Osteoblast (primary cell): ENCODE measurements at places on chromosomes 6 and 20. TPM values are rescaled to one million over a fixed set of nuclear protein-coding genes. Genes with fewer than 3 reads are reported as not detected.

CST3 gene
- 169 and 229 TPM in 2 replicates for total RNA-seq

FOXS1 gene
- under 0.01 and 0.36 TPM in 2 replicates for total RNA-seq

PGBD1 gene
- total RNA-seq, result 6.2 and 8.0 TPM in 2 replicates

BCLAF1 gene
- total RNA-seq, result 124 and 128 TPM in 2 replicates

DNA sequence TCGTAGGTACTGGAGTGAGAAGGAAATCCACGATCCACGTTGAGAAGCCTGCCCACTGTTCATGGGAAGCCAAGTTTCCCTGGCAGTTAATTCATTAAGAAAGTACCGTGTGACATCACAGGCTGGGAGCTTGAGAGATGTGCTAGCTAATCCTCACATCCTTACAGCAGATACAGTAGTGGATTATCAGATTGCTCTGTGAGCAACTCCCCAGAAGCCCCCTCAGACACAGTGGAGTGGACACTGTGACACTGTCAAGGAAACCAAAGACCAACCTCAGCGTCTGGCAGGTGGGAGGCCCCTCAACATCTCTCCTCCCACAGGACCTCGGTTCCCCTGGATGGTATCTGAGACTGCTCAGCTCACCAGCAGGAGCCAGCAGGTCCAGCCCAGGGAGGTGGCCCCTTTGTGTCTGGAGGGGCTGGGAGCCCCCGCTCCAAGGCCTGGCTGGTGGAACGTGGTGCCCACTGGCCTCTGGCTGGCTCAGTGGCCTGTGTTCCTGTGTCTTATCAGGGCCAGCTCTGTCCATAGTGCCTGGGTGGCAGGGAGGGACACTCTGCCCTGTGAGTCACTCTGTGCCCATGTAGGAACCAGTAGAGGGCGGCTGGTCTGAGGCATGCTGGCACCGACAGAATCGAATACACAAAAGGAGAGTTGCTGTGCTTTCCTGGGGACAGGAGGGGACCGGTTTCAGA is 7.2 kb downstream of the PYGB start:
- DNase-seq, result peak; percentile 80

- no peak for DNase-seq
Observed at GRCh38 chr20:55569084-55569483, 436.2 kb downstream of the CBLN4 start.

AVP gene
- total RNA-seq, result not detected in 2 replicates

- no peak for DNase-seq
Observed at GRCh38 chr20:3521852-3522740, 51.3 kb downstream of the ATRN start.

- peak; percentile 32 for DNase-seq
Observed at GRCh38 chr6:150813319-150813992, 52.0 kb upstream of the MTHFD1L start.

GRCh38 chr6:16519265-16520242 is 241.7 kb downstream of the ATXN1 start:
- DNase-seq, result no peak

- DNase-seq, result peak; percentile 85
Observed at GRCh38 chr20:63191400-63191799, 24.5 kb downstream of the YTHDF1 start.

DNA sequence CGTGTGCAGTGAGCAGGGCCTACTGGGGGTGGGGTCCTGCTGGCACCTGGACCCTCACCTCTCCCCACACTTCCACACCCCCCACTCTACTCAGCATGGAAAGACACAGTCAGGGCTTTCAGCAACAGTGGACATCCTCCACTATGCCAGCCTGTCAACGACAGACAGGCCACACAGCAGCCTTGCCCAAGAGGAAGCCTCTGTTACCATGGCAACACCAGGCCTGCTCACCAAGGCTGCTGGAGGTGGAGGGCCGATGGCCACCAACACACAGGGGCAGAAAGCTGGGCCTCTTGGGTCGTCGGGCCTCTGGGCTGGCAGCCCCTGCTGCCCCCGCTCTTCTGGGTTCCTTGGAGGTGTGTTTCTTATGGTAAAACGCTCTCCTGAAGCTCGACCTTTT is 13.6 kb downstream of the BNIP5 start:
- DNase-seq, result no peak

DNA sequence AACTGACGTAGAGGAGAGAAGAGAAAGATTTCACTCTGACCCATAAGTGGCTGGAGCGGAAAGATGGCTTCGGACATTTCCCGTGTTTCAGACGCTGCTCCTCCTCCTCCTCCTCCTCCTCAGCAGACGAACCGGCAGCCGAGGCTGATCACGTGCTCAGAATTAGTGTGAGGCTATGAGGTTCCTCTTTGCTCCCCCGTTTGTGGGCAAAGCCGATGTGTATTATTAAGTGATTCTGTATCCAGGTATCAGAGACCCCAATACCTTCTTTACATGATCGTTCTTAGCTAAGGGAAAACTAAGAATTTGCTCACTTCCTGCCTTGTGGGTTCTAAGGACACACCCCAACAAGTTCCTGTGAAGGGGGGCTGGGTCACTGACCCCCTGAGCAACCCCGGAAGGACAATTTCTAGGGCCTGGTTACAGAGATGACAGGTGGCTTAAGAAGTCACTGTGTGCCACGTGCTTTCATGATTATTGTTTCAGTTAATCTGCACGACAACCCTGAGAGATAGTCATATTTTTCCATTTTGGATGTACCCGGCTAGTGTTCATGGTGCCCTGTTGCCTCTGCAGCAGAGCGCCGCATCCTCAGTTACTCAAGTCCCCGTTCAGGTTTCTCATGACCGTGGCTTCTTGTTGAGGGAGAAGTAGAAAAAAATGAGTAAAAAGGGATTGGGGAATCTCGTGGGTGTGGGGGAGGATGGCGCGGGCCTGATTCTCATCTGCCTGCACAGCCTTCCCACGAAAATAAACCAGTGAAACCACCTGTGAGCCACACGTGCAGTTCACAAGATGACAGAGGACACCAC is 671.8 kb downstream of the QKI start:
- no peak for DNase-seq

TAGAP gene
- not detected in 2 replicates for total RNA-seq

GRCh38 chr20:19301843-19302242 is 89.4 kb downstream of the SLC24A3 start:
- no peak for DNase-seq

PDE10A gene
- 3.3 and 3.5 TPM in 2 replicates for total RNA-seq

- peak; percentile 95 for DNase-seq
Observed at GRCh38 chr6:33609528-33609927, 11.6 kb upstream of the ITPR3 start.

DNA sequence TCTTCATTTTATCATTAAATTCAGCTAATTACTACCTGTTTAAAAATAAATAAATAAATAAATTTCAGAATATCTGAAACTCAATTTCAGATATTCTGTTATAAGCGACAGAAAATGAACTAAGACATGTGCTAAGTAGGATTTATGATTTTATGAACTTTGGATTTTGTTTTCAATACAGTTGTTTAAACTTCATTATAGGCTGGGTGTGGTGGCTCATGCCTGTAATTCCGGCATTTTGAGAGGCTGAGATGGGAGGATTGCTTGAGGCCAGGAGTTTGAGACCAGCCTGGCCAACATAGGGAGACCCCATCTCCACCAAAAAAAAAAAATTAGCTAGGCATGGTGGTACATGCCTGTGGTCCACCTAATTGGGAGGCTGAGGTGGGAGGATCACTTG is 36.0 kb downstream of the AFG1L start:
- DNase-seq, result no peak

GRCh38 chr6:37988696-37989095 is 169.2 kb downstream of the ZFAND3 start:
- DNase-seq, result no peak

- peak; percentile 65 for DNase-seq
Observed at GRCh38 chr20:59765599-59766177, 161.3 kb downstream of the PHACTR3 start.

FAM83C gene
- total RNA-seq, result not detected in 2 replicates

GPR63 gene
- under 0.01 TPM in 2 replicates for total RNA-seq

- DNase-seq, result peak; percentile 84
Observed at GRCh38 chr20:61804752-61805295, 260.9 kb downstream of the TAF4 start.

SNAP25 gene
- 1.8 TPM in 2 replicates for total RNA-seq

GRCh38 chr6:132070356-132070755 is 119.2 kb upstream of the CCN2 start:
- no peak for DNase-seq

- DNase-seq, result no peak
Observed at GRCh38 chr6:142485256-142485655, 183.4 kb downstream of the ADGRG6 start.

- DNase-seq, result no peak
Observed at GRCh38 chr20:19868441-19868840, 110.4 kb downstream of the RIN2 start.

DNA sequence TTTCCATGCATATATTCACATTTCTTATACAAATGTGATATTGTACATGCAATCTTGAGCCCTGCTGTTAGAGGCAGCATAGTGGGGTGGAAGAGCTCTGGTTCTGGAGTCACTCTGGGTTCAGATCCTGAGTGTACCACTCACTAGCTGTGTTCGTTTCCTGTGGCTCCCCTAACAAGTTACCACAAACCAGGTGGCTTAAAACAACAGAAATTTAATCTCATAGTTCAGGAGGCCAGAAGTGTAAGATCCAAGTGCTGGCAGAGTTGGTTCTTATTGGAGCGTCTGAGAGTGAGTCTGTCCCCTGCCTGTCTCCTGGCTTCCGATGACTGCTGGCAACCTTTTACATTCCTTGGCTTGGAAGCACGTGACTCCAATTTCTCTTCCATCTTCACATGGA is 115.6 kb downstream of the MAP3K7 start:
- no peak for DNase-seq

SAMD10 gene
- total RNA-seq, result 0.59 and 1.4 TPM in 2 replicates

DNA sequence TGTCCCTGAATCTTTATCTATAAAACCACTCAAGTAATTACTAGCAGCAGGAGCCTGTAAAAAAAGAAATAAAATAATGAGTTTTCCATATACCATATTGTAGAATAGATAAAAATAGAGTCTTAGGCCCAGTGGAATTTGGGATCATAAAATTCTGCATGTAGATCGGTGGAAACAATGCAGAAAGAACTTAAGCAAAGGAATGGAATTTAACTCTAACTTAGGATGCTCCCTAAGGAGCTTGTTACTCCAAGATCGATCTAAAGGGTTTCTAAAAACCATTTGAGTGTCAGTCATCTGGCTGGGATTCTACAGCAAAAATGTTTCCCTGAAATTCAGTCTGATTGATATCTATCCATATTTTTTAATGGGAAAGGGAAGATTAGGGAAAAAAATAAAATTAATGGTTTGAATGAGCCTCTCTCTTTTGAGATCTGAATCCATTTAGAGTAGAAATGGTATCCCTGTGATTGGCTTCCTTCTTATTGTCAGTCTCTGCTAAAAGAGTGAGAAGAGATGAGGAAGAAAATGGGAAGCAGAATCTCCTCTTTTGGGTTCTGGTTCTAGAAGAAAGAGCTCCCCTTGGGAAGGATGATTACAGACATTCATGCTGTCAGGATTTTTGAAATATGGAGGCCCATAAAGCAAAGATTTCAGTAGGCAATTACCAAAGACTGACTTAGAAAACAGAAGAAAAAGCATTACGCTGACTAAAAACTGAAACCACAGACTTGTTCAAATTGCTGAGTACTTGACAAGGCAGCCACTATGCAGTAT is 564.3 kb upstream of the MARCKS start:
- DNase-seq, result no peak

GRCh38 chr6:139776041-139776440 is 401.6 kb upstream of the CITED2 start:
- no peak for DNase-seq

- no peak for DNase-seq
Observed at GRCh38 chr6:27768556-27768955, 143.6 kb downstream of the OR2B2 start.

GRCh38 chr20:5150226-5151076 is 23.6 kb downstream of the CDS2 start:
- peak; percentile 81 for DNase-seq

DNA sequence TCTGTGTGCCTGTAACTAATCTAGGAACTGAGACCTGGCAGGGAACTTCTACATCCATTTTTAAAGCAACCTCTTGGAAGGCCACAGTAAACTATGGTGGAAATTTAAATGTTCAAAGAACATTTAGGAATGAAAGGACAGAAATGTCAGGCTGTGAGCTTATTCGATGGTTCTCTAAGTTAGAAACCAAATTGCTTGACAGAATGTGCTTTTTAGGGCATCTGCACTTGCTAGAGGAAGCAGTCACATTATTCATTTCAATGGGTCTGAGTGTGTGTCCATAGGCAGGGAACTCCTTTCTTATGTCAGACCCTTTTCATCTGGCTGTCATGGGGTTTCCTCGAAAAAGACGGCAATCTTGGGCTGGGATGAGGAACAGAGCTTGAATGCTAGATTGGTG is 84.4 kb downstream of the PPP1R14C start:
- no peak for DNase-seq

TRIM38 gene
- 13.0 and 13.3 TPM in 2 replicates for total RNA-seq

AARS2 gene
- 6.2 and 6.5 TPM in 2 replicates for total RNA-seq

TINAG gene
- not detected in 2 replicates for total RNA-seq

SLC17A3 gene
- not detected in 2 replicates for total RNA-seq

GRCh38 chr6:52975580-52975979 is 19.5 kb downstream of the GSTA4 start:
- DNase-seq, result no peak

PKHD1 gene
- total RNA-seq, result not detected in 2 replicates

GRCh38 chr6:107185391-107185970 is 70.2 kb upstream of the BEND3 start:
- DNase-seq, result peak; percentile 41

DNA sequence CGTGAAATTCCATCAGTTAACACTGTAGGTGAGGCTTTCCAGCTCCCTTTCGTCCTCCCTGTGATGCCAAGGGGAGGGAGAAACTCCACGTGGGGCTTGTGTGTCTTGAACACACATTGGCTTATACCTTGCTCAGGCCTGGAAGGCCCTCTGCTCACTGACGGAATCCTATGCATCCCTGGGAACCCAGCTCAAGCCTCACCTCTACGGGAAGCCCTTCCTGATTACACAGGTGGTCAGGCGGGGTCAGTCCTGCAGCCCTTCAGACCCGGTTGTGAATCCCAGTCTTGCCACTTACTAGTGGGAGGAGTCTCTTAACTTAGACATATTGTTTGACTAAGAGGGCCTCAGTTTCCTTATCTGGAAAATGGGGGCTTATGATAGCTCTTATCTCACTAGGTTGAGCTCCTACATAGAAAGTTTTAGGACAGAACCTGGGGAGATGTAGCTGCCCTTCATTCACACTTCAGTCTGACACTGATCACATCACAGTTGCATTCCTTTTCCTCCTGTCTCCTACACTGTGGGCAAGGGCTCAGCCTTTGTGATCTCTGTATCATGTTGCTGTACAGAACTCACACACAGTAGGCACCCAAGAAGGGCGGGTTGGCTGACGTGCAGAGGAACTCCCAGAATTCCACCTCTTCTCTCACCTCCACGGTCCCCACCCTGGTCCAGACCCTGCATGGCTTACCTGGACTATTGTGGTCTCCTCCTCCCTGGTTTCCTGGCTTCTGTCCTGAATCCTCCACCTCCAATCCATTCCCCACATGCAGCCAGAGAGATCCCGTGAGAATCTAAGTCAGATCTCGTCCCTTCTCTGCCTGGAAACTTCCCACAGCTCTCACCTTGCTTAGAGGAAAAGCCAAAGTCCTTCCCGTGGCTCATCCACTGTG is 129.6 kb downstream of the CEBPB start:
- peak; percentile 57 for DNase-seq

DBNDD2 gene
- 8.7 and 13.0 TPM in 2 replicates for total RNA-seq

GRCh38 chr20:37602634-37603033 is 75.0 kb upstream of the BLCAP start:
- no peak for DNase-seq

RIPPLY2 gene
- under 0.01 TPM in 1 of 2 replicates, not detected in the other for total RNA-seq
